Epithelial cell of prostate (primary cell): ENCODE measurements at places on chromosomes 6 and 20.

GRCh38 chr20:42212391-42212790 is 594.2 kb upstream of the CHD6 start:
- DNase-seq = no peak

DNA sequence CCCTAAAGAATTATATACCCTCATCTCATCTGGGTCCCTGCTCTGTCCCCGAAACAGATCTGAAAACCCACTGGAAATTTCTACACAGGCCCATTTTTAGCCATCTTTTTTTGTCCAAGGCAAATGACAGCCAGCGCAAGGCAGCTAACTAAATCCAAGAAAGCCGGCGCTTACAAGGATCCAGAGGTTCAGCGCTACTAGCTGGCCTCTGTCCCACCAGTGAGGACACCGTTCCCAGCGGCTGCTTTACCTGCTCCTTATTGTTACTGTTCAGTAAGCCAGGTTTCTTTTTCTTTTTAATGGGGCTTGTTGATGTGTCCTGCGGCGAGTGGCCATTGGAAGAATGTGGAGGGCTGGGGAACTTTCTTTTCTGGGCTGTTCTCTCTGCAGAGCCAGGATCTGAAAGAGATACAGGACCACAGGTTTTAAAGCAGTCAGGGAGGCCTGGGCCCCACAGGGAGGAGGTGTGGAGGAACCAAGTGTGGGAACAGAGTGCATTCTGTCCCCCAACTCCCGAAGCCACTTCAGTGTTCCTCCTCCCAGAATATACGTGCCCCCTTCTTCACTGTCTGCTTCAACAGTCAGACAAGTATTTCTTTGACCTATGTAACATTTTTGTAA is 46.6 kb downstream of the ZMYND8 start:
- no peak for DNase-seq

GRCh38 chr6:82862543-82862942 is 203.1 kb downstream of the UBE3D start:
- no peak for DNase-seq

DNA sequence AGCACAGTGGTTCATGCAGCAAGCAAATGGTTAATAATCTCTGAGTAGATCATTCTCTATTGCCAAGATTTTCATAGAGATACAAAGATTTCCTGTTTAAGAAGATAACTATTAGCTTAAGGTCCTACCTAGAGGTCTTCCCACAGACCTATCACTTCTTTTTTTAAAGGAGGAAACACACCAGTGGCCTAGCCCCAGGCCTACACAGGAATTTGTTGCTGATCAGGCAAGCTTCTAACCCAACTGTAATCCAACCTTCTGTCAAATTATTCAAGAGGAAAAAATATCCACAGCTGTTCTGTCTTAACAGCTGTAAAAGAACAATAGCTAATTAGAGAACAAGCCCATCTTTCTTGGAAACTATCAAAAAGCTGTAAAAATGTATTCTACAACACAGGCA is 332.8 kb downstream of the BTBD9 start:
- DNase-seq = no peak

- no peak for DNase-seq
These were observed 161.2 kb downstream of the SYNDIG1 start for GRCh38 chr20:24630486-24631172.

GRCh38 chr20:59074456-59074855 is 31.9 kb upstream of the PRELID3B start:
- DNase-seq = no peak

GRCh38 chr6:95768539-95768938 is 191.2 kb downstream of the MANEA start:
- DNase-seq = no peak

DNA sequence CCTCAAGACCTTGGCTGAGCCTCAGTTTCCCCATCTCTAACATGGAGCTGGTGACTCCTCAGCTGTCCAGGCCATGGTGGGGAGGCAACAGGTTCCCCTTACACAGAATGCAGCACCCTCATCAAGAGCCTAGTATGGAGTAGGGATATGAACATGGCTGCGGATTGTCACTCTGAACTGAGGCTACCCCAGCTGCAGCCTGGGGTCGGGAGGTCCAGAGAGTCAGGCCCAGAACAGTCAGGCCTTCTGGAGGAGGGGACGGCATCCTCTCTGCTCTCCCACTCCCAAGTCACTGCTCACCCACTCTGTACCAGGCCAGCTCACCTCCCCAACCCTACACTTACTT is 1.4 kb upstream of the FOXS1 start:
- DNase-seq = no peak

DNA sequence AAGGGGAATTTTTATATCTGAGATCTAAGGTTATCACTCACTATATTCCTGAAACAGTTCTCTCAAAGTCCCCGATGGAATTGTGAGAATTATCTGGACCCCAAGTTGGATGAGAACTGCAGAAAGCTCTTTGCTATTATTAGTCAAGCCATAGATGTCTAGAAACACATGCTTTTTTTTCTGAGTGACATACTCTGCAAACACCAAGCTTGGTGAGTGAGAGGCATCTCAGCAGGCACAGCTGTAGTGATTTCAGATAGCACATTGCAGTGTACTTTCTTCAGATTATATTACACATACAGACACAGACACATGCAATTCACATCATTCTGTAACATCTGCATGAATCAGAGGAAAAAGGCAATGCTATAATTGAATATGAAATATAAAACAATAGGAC is 111.1 kb upstream of the UFL1 start:
- DNase-seq = no peak

DNA sequence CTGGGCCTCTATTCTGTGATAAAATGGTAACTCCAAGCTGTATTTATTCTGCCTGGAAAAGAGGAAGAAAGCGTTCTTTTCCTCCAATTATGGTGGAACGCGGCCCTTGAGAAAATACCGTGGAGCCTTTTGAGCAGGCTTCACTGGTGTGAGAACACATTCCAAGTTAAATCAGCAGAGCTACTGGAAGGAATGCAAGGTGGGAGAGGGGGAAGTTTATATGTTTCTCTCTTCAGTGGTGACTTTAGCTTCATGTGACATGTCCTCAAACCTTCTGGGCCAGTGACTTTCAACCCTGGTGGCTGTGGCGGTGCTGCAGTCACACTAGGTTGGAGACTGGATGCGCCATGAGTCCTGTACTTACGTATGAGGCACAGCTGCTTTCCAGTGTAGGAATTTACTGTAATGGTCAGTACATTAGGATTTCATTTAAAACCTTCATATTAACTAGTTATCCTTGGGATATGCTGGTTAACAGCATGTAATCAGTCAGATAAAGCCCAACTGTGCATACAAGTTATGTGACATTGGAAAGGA is 221.7 kb downstream of the ARID1B start:
- DNase-seq = no peak

DNA sequence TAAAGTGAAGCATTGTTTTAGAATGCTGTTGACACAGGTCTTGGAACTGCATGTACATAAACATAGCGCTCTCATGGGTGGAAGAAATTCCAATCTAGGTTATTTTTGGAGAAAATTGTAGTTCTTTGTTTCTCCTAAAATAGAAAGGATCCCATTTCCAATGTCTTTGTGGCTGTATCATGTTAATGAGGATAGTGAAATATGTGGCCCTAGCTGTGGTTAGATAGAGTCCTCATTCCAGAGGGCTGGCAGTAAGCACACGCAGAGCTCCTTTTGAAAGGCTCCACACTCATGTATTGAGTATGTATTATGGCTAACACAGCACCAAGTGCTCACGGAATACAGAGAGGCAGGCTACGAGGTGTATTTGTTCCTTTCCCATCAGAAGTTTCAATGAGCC is 60.9 kb downstream of the SNRNP48 start:
- DNase-seq = no peak

DNA sequence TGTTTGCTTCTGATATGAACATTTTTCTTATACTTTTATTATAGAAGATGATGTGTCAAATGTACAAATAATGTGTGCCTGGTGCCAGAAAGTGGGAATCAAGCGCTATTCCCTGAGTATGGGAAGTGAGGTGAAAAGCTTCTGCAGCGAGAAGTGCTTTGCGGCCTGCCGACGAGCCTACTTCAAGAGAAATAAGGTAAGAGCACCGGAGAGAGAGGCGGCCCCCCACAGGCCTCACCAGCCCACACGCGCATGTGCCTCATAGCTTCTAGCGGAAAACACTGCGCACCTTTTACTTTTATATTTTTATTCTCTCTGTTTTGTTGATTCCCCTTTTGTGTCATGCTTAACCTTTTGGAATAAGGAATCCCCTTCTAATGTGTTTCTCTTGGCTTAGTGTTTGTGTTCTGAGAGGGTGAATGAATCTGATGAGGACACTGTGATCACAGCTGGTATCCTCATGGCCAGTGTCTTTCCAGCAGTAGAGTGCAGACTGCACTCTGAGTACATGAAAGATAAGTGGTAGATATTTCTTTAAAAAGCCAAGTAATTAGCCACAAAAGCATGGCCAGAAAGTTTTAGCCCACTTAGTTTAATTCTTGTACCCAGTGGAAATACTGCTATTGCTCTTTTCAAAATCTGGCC is 43.6 kb downstream of the SOBP start:
- no peak for DNase-seq

DNA sequence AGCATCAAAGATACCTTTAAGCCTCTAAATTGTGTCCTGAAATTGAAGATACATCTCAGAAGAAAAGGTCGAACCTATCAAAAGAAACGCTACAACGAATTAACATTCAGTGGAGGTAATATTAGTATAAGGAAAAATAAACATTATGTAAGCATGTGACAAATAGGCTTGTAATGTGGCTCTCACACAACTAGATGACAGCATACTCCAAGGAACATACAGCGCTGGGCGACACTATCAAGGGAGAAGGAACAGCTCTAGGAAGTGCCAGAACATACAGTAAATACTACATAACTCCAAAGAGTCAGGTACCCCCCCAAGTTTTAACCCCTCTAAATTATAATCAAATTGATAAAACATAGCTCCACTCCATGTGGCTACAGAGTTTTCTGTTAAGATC is 103.5 kb downstream of the LAMP5 start:
- DNase-seq = no peak
